Activated CD4-positive, alpha-beta memory T cell treated with anti-CD3 and anti-CD28 coated beads for 36 hours (primary cell): ENCODE measurements at places on chromosomes 11 and 22. TPM values are rescaled to one million over a fixed set of nuclear protein-coding genes. Genes with fewer than 3 reads are reported as not detected.

FAT3 gene
- total RNA-seq = not detected

B3GAT1 gene
- total RNA-seq = 0.22 TPM

JAML gene
- total RNA-seq = 163 TPM

CD3E gene
- total RNA-seq = 488 TPM

OVCH2 gene
- not detected for total RNA-seq

OR52E4 gene
- not detected for total RNA-seq

SHANK3 gene
- total RNA-seq = 0.07 TPM

HEPN1 gene
- not detected for total RNA-seq

AGBL2 gene
- total RNA-seq = 4.2 TPM

OR10A2 gene
- not detected for total RNA-seq

OR51B2 gene
- not detected for total RNA-seq

PTPN5 gene
- total RNA-seq = not detected

UBQLN3 gene
- not detected for total RNA-seq

EFEMP2 gene
- 12.5 TPM for total RNA-seq

NRXN2 gene
- total RNA-seq = 0.31 TPM

CPT1B gene
- 33.3 TPM for total RNA-seq

STARD10 gene
- total RNA-seq = 14.8 TPM

PRR14L gene
- 45.2 TPM for total RNA-seq

NPTXR gene
- 1.9 TPM for total RNA-seq

DNAJB7 gene
- not detected for total RNA-seq

TMEM25 gene
- total RNA-seq = 13.0 TPM

YAP1 gene
- total RNA-seq = 0.71 TPM

VSIG2 gene
- 0.31 TPM for total RNA-seq

LRRC32 gene
- total RNA-seq = 12.3 TPM

A4GALT gene
- total RNA-seq = not detected

ASCC2 gene
- total RNA-seq = 56.8 TPM

PPP1CA gene
- total RNA-seq = 261 TPM

SMC1B gene
- total RNA-seq = 1.1 TPM

PRG3 gene
- not detected for total RNA-seq

SCN4B gene
- 0.22 TPM for total RNA-seq

SEC14L6 gene
- 0.17 TPM for total RNA-seq

MS4A6E gene
- not detected for total RNA-seq

TMEM191C gene
- 1.4 TPM for total RNA-seq

FREY1 gene
- 0.88 TPM for total RNA-seq

PSMC3 gene
- total RNA-seq = 143 TPM

HEPHL1 gene
- total RNA-seq = not detected
